ENCODE measurements at places on chromosomes 5 and 9.

GRCh38 chr5:132459983-132460838, 30.4 kb downstream of the IRF1 start:
- peak; percentile 67 for DNase-seq
- H3K36me3 ChIP-seq = no peaks in the 10 kb centered on the region
- H3K4me1 ChIP-seq = peaks cover 94% of the 10 kb centered on the region
- H3K27me3 ChIP-seq = no peaks in the 10 kb centered on the region
- H3K4me3 ChIP-seq = no peak overlapping the region

- H3K4me1 ChIP-seq = no peaks in the 10 kb centered on the region
- no peak for DNase-seq
- no peaks in the 10 kb centered on the region for H3K27me3 ChIP-seq
- no peaks in the 10 kb centered on the region for H3K36me3 ChIP-seq
Measured at GRCh38 chr9:78921341-78921740, 624.4 kb downstream of the PSAT1 start.

GRCh38 chr5:149063017-149063687, at the start of gene SH3TC2:
Gene SH3TC2 (minus strand): TSS chr5:149063062. CDS start chr5:149063022, 40 bp downstream.
- H3K27me3 ChIP-seq = no peaks in the 10 kb centered on the region
- H3K27ac ChIP-seq = peak within 1 kb of the TSS; percentile 65
- no peaks in the 10 kb centered on the region for H3K4me1 ChIP-seq
- H3K4me3 ChIP-seq = no peak within 1 kb of the TSS

DNA sequence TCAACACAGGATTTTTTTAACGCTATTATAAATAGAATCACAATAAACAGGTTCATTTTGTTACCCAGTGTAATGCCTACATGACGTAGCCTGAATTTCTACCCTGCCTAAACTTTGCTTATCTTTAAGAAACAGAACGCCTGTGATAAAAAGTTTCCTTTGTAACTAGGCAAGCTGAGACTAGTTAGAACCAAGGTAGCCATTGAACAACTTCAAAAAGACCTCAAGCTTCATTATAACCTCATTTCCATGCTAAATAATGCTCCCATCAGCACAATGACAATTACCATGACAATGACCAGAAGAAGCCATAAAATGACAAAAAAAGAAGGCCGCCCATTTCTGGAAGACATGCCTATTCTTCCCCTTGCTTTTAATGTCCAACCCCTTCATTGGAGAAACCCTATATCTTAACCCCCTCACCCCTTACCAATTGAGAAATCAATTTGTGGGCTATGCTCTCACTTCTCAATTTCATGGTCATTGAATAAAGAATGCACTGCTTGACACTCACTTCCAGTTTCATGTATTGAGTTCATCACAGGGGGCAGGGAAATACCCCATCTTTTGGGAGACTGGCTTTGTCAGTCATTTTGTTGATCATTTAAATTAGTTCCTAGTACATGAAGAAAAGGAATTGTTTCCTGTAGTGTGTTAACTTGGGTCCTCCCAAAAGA, 276.8 kb downstream of the MCTP1 start:
- no peak for DNase-seq

DNA sequence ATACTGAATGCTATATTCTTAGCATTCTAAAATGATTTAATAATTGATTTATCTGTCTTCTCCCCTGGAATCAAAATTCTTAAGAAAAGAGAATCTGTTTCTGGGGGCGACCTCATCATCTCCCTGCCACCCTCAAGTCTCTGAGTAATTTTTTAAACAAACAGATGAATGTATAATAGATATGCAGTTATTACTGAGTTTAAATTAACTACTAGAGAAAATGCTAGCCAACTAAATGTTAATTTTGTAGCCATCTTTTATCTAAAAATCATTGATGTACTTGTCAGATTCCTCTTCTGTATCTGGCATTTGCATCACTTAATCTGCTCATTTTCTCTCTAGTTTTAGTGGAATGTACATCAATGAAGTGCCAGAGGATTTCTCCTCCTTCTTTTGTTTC, 87.5 kb downstream of the ERBIN start:
- H3K36me3 ChIP-seq = peaks cover 17% of the 10 kb centered on the region
- no peak overlapping the region for H3K27ac ChIP-seq
- peaks cover 3% of the 10 kb centered on the region for H3K4me1 ChIP-seq
- H3K27me3 ChIP-seq = no peaks in the 10 kb centered on the region
- DNase-seq = no peak
- H3K4me3 ChIP-seq = no peak overlapping the region

DNA sequence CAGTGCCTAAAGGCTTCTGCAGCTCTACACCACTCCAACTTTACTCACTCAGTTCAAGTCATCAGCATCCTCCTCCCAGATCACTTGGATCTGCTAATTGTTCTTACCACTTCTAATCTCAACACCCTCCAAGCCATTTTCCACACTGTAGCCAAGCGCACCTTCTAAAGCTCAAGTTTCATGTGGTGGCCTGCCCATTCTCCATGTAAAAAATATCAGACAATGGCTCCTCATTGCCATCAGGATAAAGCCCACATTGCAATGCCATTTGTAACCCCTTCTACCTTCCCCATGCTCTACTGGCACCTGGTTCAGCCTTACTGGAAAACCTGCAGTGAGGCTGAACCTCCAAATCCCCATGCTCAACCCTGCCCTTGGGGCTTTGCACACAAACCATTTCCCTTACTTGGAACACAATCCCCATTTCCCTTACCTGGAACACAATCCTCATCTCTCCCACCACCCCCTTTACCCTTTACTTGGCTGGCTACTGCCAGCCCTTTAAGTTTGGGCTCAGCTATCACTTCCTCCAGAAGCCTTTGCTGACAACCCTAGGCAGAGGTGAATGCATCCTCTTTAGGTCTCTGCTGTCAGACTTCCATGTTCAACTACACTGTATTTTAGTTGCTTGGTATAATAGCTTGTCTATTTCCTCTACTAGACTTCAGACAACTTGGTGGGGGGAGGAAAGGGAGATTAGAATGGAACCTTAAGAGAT, 220.0 kb downstream of the TSSK1B start:
- H3K27ac ChIP-seq = no peak overlapping the region
- no peak overlapping the region for H3K4me3 ChIP-seq
- H3K27me3 ChIP-seq = no peaks in the 10 kb centered on the region
- H3K36me3 ChIP-seq = no peaks in the 10 kb centered on the region
- no peak for DNase-seq

- H3K36me3 ChIP-seq = no peaks in the 10 kb centered on the region
- H3K27ac ChIP-seq = no peak overlapping the region
- DNase-seq = no peak
Measured at GRCh38 chr9:109181284-109181683, 14.2 kb upstream of the FRRS1L start.

GRCh38 chr5:55706230-55706629, 5.9 kb downstream of the SLC38A9 start:
- H3K4me1 ChIP-seq = peaks cover 7% of the 10 kb centered on the region
- H3K27me3 ChIP-seq = no peaks in the 10 kb centered on the region
- H3K36me3 ChIP-seq = peaks cover 15% of the 10 kb centered on the region
- DNase-seq = no peak
- no peak overlapping the region for H3K27ac ChIP-seq
- H3K4me3 ChIP-seq = no peak overlapping the region

DNA sequence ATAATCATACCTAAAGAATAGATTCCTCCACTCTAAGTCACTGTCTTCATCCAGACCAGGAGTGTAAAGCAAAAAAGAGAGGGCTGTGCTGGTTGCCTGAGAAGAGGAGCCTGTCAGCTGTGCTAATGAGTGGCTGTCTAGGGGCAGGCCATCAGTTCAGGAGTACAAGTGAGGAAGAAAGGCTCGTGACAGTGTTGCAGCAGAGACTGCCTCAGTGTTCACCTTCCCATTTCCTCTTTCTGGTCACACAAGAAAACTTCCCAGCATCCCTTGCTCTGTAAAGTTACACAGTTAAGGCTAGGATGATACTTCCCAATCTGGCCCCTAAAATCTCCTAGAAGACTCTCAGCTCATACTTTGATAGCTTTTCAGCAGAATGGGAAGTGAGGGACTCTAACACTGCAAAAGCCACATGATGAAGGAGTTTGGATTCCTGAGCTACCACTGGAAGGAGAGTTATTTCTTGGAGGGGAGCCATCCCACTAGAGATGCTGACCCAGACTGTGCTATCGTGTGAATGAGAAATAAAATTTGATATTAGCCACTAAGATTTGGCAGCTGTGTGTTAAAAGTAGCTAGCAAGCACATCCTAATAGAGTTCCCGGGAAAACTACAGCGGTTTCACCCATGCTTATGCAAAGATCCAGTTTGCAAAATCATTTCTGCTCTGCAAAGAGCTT, 67.1 kb downstream of the ADAMTS12 start:
- H3K27me3 ChIP-seq = no peaks in the 10 kb centered on the region
- H3K36me3 ChIP-seq = no peaks in the 10 kb centered on the region

DNA sequence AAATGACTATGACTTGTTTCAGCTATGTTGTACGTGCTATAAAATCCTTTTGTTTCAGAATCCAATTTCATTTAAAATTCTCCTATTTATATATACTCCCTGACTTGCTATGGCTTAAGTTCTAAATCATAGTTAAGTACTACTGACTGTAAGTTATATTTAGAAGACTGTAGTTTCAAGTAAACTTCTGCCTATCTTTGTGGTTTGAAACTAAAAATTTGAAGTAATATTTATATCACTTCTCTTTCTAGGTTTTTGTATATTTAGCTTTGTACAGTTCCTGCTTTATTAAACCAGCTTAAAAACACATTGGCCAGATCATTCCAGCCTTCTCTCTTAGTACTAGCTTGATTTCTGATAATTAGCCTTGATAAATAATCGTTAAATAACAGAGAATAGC, 196.3 kb downstream of the MLLT3 start:
- H3K4me3 ChIP-seq = no peak overlapping the region
- H3K27ac ChIP-seq = no peak overlapping the region
- H3K27me3 ChIP-seq = no peaks in the 10 kb centered on the region
- H3K36me3 ChIP-seq = no peaks in the 10 kb centered on the region
- DNase-seq = no peak

DNA sequence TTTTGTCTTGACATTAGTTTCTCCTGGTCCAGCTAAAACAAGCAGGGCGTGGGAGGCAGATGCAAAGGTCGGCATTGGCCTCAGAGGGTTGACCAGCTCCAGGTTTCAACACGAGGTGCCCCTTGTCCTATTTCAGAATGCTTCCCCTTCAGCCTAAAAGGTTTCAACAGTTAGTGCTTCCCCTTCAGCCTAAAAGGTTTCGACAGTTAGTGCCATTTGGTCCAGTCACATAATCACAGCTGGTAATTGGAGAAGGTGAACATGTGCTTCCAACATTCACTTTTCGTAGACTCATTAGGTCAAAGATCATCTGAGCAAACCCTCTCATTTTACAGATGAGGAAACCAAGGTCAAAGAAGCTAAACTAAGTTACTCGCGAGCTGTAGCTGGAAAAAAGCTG, 270.3 kb upstream of the MAP3K1 start:
- H3K4me1 ChIP-seq = no peaks in the 10 kb centered on the region
- peak; percentile 45 for DNase-seq
- no peaks in the 10 kb centered on the region for H3K27me3 ChIP-seq
- peak overlapping the region; percentile 49 for H3K27ac ChIP-seq

DNA sequence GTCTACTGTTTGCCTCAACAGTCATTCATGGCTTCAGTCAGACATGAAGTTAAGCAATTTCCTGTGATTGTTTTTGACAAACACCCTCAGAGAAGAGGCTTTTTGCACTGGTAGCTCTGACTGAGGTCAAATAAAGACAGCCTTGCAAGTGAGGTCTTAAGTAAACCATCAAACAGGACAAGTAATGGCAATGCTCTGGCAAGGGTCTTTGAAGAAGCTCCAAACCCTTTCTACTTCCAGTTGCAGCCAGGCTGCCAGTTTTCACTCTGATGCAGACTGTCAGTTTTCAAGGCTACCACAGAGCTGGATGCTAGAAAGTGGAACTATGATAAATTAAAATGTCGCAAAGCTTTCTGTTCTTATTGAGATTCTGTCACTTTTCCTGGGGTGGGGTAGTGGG, 421.5 kb upstream of the PTGER4 start:
- no peaks in the 10 kb centered on the region for H3K27me3 ChIP-seq
- no peak for DNase-seq
- H3K36me3 ChIP-seq = no peaks in the 10 kb centered on the region
- no peak overlapping the region for H3K4me3 ChIP-seq
- H3K27ac ChIP-seq = peak overlapping the region; percentile 84

DNA sequence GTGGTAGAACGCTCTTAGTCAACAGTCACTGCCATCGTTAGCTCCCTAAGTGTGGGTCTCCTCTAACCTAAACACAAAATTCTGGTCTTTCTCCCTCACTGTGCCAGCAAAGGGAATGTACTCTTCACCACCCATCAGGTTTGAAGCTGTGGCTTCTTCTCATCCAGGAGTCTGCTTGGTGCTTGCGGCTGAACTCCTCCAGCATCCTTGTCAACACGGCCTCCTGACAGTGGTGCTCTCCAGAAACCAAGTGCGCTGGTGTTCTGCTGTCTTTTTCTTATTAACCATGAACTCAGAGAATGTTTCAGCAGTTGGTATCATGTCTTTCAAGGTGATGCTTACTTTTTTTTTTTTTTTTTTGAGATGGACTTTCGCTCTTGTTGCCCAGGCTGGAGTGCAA, 23.9 kb upstream of the LPCAT1 start:
- H3K27me3 ChIP-seq = no peaks in the 10 kb centered on the region
- DNase-seq = no peak
- no peak overlapping the region for H3K4me3 ChIP-seq
- H3K4me1 ChIP-seq = peaks cover 10% of the 10 kb centered on the region

DNA sequence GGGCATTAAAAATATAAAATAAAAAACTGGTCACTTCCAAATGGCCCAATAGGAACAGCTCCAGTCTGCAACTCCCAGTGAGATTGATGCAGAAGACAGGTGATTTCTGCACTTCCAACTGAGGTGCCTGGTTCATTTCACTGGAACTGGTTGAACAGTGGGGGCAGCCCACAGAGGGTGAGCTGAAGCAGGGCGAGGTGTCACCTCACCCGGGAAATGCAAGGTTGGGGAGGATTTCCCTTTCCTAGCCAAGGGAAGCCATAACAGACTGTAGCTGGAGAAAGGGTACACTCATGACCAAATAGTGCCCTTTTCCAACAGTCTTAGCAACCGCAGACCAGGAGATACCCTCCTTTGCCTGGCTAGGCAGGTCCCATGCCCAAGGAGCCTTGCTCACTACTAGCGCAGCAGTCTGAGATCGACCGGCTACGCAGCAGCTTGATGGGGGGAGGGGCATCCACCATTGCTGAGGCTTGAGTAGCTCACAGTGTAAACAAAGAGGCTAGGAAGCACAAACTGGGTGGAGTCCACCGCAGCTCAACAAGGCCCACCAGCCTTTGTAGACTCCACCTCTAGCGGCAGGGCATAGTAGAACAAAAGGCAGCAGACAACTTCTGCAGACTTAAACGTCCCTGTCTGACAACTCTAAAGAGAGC, 12.7 kb downstream of the RLN1 start:
- H3K36me3 ChIP-seq = no peaks in the 10 kb centered on the region
- DNase-seq = peak; percentile 49
- no peak overlapping the region for H3K27ac ChIP-seq
- H3K4me1 ChIP-seq = no peaks in the 10 kb centered on the region
- H3K27me3 ChIP-seq = no peaks in the 10 kb centered on the region
- no peak overlapping the region for H3K4me3 ChIP-seq

- no peaks in the 10 kb centered on the region for H3K4me1 ChIP-seq
- H3K27me3 ChIP-seq = no peaks in the 10 kb centered on the region
- H3K27ac ChIP-seq = no peak overlapping the region
- no peaks in the 10 kb centered on the region for H3K36me3 ChIP-seq
- no peak for DNase-seq
Measured at GRCh38 chr5:143433670-143434069, 30.2 kb upstream of the NR3C1 start.

Data from left lung (tissue), 14 donors.